ENCODE measurements at places on chromosomes 6 and 20. TPM values are rescaled to one million over a fixed set of nuclear protein-coding genes. Genes with fewer than 3 reads are reported as not detected.
A peak's percentile ranks its signal among the peaks of the same experiment; 100 is the strongest.

GRCh38 chr6:14763139-14763538 lies 482.7 kb upstream of the JARID2 start:
- no peak overlapping the region for H3K4me3 ChIP-seq
- no peaks in the 10 kb centered on the region for H3K4me1 ChIP-seq
- H3K27ac ChIP-seq: no peak overlapping the region
- H3K36me3 ChIP-seq: no peaks in the 10 kb centered on the region
- no peak for DNase-seq

- H3K4me1 ChIP-seq: peaks cover 41% of the 10 kb centered on the region
- H3K27me3 ChIP-seq: no peaks in the 10 kb centered on the region
- no peaks in the 10 kb centered on the region for H3K36me3 ChIP-seq
These were observed 11.8 kb downstream of the MAP3K4 start for GRCh38 chr6:161003336-161003735.

DNA sequence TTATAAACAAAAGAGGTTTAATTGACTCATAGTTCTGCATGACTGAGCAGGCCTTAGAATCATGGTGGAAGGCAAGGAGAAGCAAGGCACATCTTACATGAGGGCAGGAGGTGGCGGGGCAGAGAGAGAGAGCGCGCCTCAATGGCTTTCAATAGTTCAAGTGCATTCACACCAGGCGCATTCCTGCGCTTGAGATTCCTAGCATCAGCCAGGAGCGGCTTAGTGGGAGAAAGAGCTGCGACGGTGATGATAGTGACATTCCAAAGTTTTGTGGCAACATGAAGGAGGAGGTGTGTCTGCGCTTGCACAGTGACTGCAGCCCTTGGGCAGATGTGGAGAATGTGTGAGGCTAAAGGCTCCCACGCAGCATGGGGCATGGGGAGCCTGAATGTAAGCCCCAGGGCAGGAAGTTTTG lies 25.0 kb upstream of the EMILIN3 start:
- H3K4me3 ChIP-seq: no peak overlapping the region
- H3K4me1 ChIP-seq: peaks cover 28% of the 10 kb centered on the region
- H3K36me3 ChIP-seq: no peaks in the 10 kb centered on the region
- H3K27ac ChIP-seq: no peak overlapping the region

DNA sequence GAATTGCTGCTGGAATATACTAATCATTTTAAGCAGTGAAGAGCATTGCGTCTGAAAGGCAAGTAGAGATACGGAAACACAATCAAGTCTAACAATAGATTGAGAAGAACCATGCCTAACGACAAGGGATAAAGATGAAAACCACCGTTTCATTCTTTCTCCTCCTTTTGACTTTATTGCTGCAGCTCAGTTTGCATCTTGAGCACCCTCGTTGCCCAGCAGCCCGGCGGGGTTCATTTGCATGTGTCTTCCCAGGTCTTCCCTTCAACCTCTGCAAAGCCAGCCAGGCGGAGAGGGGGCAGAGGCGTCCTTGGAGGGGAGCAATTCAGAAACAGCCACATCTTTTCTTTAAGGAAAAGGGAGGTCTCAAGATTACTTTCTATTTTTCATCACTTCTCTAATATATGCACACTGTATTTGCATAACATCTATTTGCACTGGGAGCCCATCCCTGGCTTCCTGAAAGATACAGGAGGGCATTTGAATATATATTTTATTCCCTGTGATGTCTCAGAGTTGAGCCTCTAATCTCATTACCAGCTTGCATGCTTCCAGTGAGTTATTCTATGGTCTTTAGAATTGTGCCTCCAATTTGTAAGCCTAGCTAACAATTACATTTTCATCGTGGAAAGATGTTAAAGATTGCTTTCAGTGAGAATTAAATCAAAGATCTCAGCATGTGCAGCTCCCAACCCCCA lies 18.7 kb upstream of the PXDC1 start:
- H3K36me3 ChIP-seq: no peaks in the 10 kb centered on the region
- H3K27me3 ChIP-seq: no peaks in the 10 kb centered on the region
- no peak overlapping the region for H3K27ac ChIP-seq
- DNase-seq: no peak
- H3K4me3 ChIP-seq: no peak overlapping the region

HMGCLL1 gene
- total RNA-seq: 2.1 TPM

GRCh38 chr6:157688960-157689599 lies 134.0 kb upstream of the SNX9 start:
- H3K4me1 ChIP-seq: no peaks in the 10 kb centered on the region
- no peak for DNase-seq
- H3K36me3 ChIP-seq: no peaks in the 10 kb centered on the region
- H3K27ac ChIP-seq: no peak overlapping the region
- no peaks in the 10 kb centered on the region for H3K27me3 ChIP-seq
- H3K4me3 ChIP-seq: no peak overlapping the region

EXOC2 gene
- 20.8 TPM for total RNA-seq

DNA sequence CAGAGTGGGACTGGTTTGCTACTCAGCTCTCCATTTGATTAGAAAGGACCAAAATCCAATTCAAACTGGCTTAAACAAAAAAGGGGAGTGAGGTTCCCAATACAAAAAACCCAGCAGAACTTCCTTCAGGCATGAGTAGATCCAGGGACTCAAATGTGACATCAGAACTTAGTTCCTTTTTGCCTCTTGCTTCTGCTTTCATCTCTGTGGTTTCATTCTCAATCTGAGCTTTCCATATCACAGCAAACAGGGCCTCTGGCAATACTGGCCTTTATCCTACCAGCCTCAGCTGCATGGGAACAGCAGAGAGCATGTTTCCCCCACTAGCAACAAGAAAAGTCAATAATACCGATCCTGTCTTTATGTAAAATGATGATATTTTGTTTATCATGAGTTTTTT lies 28.6 kb upstream of the PRELID3B start:
- H3K27me3 ChIP-seq: no peaks in the 10 kb centered on the region
- H3K4me3 ChIP-seq: no peak overlapping the region
- H3K27ac ChIP-seq: no peak overlapping the region

HLA-DQA1 gene
- total RNA-seq: 0.30 TPM

GRM1 gene
- total RNA-seq: 0.63 TPM

GRCh38 chr6:105177556-105177955 lies 2.3 kb downstream of the POPDC3 start:
- H3K27ac ChIP-seq: peak overlapping the region; percentile 62
- DNase-seq: no peak
- peaks cover 17% of the 10 kb centered on the region for H3K27me3 ChIP-seq
- H3K4me1 ChIP-seq: no peaks in the 10 kb centered on the region
